ENCODE measurements at places on chromosomes 6 and 20.

- no peak for DNase-seq
Measured at GRCh38 chr6:88612631-88613030, 350.8 kb downstream of the RNGTT start.

DNA sequence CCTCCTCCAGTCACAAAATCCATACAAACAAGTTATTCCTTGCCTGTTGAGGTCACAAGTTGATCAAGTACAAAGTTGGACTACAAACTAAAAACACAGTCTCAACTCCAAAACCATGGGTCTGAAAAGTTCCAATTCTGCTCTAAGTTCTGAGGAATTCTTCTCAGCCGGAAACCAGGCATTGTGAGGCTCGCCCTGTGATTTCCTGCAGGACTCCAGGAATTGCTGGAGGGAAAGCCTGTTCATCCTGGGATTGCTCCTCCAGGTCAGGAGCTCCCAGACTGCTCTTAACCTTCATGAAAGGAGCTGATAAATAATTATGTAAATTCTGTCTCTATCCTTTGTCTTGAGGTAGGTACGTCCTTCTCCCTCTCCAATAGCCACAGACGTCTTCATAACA, 8.5 kb downstream of the TRAM2 start:
- no peak for DNase-seq

DNA sequence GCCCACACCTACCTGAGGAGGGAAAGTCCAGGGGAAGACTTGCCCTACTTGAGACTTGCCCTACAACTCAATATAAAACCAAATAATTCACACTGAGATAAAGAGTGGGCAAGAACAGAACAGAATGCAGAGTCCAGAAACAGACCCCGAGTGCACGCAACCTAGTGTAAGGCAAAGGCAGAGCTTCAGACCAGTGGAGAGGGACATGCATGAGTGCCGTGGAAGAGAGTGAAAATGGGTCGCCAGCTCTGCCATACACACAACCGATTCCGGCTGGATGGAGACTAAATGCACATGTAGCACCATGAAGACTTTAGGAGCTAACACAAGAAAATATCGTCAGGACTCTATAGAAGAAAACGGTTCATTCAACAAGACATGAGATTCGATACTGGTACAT, 58.8 kb upstream of the CST7 start:
- DNase-seq = no peak

- no peak for DNase-seq
Measured at GRCh38 chr6:131139599-131139998, 4.3 kb downstream of the AKAP7 start.

GRCh38 chr6:16432075-16433032, 194.0 kb downstream of the GMPR start:
- no peak for DNase-seq

GRCh38 chr6:6798448-6798860, 209.9 kb downstream of the LY86 start:
- DNase-seq = no peak

GRCh38 chr6:137926207-137926731, 59.2 kb downstream of the TNFAIP3 start:
- no peak for DNase-seq

DNA sequence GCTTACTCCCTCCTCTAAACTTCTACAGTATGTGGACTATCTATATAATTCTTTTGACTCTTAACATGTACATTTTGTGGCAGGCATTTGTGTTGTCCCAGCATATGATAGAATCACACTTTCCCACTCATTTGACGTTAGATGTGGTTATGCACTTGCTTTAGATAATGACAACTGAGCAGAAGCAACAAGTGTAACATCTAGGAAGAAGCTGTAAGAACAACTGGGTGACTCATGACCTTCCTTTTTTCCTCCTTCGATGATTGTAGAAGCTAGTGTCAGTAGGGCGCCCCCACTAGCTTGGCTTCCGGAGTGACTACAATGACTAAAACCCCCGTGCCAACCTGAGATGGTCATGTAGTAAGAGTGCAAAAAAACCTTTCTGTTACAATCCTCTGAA, 74.6 kb upstream of the CEP85L start:
- DNase-seq = no peak

DNA sequence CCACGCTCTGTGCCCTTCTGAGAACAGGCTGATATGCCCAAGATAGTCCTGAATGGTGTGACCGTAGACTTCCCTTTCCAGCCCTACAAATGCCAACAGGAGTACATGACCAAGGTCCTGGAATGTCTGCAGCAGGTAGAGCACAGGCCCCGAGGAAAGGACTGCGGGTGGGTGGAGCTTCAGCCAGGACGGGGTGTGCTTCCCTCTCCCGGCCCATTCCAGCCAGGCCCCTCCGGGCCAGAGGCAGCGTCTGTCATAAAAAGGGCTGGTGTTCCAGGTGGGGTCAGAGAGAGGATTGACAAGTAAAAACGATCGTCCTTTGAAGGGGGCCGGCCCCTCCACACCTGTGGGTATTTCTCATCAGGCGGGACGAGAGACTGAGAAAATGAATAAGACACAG, 1.3 kb downstream of the RTEL1 start:
- DNase-seq = no peak

DNA sequence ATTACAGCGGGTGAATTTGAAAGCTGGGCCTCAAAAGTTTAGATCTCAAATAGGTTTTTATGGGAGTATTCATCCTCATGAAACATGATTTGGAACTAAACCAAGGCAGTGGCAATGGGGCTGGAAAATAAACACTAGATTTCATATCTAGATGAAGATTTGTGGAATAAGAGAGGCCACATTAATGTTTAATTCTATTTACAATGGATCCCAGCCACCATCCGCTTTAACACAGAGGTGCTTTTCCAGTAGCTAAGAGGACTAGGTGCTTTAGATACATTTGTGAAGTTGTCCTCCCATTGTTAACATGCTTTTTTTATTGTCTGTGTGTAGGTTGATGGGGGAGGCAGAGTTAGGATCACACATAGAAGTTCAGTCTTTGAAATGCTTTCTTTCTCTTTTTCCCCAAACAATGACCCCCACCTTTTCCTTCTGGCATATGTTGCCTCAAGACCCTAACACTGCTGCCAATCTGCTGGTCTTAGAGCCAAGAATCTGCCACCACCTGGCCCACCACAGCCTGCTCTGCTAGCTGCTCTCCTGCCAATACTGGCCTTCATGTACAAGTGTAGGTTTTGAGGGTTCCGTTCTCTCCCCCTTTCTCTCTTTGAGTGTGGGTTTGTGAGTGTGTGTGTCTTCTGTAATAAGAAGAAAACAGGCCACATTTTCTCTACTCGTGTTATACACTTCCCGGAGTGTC, 27.8 kb upstream of the GFRAL start:
- DNase-seq = no peak

GRCh38 chr20:21360705-21361104, 36.6 kb downstream of the NKX2-4 start:
- no peak for DNase-seq

- DNase-seq = no peak
Measured at GRCh38 chr6:63819831-63820230, 184.2 kb downstream of the PHF3 start.

GRCh38 chr6:45021676-45022075, 306.5 kb upstream of the RUNX2 start:
- no peak for DNase-seq

DNA sequence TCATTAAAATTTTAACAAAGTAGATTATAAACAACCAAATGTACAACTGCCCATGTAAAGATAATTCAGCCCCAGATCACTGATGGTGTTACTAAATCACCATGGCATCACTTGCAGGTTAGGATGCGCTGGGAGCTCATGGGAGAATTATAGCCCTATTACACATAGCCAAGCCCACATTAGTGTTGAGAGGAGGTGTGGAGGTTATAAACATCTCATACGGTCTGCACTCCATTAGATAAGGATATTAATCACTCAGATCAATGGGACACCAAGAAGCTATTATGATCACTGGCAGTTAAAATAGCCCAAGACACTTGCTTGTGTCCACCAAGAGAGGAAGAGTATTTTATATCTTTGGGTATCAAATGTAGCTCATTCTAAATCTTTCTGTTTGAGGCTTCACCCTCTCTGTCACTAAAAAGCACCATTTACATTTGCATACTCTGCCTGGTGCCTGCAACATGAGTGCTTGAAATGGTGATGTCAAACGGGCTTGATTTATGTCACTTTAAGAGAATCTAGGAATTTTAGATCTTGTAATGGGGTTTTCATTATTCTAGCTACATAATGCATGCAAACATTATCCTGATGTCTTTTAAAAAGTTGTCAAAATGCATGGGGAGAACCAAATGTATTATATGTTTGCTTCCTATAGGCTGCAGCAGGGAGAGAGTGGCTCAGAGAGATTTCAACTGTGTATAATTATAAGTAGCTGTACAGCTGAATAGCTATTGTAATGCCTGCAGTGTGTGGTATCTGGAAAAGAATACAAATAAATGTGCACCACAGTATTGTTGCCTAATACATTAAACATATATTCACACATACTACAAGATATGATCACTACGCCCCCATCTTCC, 654.1 kb upstream of the MARCKS start:
- no peak for DNase-seq

DNA sequence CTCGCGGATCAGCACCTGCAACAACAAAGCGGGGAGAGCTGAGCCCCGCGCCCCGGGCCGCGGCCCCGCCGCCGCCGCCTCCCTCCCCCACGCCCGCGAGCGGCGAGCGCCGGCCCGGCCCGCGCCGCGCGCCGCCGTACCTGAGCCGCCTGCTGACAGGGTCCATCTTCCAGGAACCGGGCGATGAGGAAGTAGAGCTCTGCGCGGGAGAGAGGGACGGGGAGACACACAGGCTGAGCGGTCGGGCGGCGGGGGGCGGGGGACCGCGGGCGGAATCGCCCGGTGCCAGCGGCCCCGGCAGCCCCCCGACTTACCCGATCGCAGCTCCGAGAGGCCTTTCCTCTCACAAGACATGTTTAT, 359 bp downstream of the PHIP start:
- DNase-seq = no peak

DNA sequence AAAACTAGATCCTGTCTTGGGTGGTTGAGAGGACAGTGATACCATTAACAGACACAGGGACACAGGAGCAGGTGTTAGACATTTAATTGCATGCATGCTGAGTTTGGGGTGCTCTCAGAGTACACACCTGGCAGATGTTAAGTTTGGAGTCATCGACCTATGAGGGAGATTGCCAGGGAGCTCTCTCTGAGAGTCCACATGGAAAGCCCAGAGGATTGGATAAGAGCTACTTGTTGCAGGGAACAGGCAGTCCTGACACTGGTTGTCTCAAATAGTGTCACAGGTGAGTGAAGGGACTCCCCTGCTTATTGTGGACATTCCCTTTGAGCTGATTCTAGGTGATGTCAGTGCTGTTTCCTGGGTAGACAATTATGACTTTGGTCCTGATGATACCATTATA, 3.1 kb downstream of the ATRN start:
- no peak for DNase-seq

GRCh38 chr6:154543628-154544027, 33.1 kb upstream of the CNKSR3 start:
- DNase-seq = no peak

DNA sequence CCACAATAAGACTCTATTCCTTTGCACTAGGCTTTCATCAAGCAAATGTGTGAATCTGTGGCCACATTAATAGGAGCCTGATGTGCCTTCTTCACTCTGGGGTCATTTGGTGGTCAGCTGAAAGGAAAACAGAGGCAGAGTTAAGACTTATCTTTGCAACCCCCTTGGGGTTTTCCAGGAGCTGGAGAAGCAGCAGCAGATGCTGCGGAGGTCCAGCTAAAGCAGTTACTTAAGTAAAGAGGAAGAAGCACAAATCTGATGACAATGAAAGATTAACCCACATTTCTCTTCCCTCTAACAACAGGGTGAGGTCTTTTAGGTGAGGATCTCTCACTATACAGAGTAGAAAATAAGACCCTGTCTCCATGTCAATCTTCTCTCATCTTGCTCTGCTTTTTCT, 45.4 kb upstream of the QKI start:
- DNase-seq = no peak

DNA sequence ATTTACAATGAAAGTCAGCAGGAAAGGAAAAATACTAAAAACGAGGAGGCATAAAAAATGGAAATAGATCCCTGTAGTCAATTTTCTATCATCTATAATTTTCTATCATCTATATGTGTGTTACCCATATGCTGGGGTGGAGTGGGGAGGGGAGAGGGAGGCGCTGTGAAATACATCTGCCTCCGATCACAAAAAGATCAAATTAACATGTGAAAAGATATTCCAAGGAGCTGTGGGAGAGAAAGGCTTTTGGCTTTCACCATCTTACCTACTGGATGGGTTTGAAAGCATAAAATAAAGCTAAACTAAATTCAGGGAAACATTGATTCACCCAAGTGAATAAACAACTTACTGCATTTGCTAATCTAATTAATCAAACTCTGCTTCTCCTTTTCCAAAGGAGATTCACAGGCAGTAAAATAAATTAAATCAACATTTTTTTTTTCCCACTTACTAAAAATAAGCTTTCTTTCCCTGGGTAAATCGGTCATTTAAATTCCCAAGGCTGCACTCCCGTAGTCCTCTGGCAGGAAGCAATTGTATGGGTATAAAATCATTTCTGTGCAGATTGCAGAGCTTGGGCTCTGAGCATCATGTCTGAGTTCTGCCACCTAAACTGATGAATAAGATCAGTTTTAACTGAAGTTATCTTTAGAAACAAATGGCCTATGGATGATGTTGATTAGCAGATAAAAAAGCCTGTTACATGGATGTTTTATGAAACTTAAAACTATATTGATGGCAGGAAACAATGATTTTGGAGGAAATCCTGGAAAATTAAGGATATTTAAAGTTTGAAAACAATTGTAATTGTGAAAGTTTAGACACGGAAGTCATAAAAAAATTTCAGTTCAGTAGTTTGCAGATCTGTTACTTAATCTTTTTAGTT, 147.9 kb downstream of the SOX4 start:
- DNase-seq = no peak

DNA sequence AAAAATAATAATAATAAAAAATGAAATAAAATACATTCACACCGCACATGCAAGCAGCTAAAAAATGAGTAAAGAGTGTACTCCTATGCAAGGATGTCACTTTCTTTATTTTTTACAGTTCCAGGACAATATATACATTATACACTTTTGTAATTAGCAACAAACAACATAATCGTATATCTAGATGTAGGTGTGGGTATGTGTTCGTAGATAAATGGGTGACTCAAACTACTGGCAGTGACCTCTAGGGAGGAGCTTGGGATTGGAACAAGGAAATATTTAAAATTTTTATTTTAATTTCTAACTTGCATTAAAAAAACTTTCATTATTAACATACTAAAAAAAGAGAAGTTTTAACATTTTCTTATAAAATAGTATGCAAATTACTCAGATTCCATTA, 86.1 kb upstream of the MYLIP start:
- DNase-seq = no peak

DNA sequence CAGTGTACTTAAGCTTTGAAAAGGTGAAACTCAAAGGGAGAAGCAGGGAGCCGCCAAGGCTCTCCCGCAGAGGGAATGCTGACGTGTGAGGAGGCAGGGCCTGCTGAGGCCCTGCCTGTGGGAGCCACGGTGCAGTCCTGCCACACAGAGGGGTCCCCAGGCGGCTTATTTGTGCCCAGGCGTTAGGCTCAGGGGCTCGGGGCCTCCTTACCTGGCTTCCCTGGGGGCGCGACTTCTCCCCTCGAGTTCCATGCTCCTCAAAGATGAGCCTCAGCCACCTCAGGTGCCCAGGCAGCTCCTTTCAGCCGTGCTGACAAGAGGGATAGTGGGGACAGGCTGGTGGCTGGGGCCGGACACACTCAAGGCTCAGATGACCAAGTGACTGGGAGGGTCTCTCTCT, 2.2 kb upstream of the KIF25 start:
- DNase-seq = no peak

Data from globus pallidus (tissue), 1 donor.